Naive thymus-derived CD4-positive, alpha-beta T cell (primary cell): ENCODE measurements at places on chromosomes 1 and 21. TPM values are rescaled to one million over a fixed set of nuclear protein-coding genes. Genes with fewer than 3 reads are reported as not detected.

DNA sequence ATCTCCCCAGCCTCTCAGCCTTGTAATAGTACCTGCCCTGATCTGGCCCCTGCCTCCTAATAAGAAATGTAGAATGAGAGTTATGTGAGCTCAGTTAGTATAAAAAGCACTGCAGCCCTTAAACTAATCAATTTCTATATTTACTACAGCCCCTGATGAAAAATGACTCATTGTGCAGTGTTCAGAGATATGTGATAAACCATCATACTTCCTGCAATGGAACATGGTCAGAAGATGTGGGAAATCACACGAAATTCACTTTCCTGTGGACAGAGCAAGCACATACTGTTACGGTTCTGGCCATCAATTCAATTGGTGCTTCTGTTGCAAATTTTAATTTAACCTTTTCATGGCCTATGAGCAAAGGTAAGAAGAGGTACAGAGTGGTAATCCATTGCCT, 176.8 kb upstream of the PDE4B start:
- no peak for DNase-seq

The LIN28A gene
- not detected in 2 replicates for total RNA-seq

DNA sequence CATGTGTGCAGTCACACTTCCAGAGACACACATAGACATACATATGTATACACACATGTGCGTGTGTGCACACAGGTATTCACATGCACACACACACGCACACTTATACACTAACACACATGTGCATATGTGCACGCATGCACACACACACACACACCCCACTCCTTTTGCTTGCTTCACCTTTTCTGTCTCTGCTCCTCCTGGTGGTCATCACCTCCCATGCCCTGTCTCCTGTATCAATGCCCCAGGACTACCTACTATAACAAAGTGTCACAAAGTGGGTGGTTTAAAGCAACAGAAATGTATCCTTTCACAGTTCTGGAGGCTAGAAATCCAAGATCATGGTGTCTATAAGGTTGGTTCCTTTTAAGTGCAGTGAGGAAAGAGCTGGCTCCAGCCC, 27.4 kb downstream of the ETS2 start:
- DNase-seq = no peak

DNA sequence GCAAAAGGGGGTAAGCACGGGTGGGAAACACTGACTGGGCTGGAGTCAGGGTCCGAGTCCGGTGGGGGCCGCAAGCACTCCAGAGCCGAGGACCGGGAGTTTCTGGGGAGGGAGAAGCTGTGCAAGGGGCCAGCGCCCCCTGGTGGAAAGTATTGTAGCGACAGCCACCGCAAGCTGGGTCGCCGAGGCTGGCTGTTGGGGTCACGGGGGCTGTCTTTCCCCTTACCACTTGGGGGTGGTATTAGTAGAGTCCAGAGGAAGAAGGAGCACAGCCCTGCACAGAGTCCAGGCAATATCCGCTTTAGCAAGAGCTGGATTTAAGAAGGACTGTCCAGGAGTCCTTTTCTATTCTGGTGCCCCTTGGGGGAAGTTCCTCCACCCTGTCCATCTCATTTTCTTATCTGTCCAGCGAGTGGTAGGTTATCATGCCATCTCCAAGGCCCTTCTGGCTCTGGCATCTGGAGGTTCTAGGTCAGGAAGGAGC, 17.9 kb upstream of the ETV3 start:
- DNase-seq = peak; percentile 81

The SZRD1 gene
- 126 TPM for total RNA-seq

DNA sequence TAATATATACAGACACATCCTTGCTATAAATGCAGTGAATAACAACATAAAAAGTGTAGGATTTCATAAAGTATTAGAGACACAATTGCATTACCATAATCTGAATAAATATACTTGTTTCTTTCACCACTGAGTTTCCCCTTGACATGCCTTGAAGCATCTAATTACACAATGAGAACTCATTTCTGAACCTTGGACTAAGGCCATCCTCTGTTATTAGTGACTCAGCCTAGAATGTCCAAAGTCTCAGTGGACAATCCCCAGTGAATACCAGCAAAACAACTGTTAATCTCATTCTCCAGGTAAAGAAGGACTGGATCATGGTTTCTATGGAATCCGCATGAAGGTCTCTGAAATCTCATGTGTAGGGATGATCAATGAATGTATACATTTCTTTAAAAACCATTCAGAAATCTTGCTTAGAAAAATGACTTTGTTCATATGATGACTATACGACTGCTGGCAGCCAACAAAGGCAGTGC, at the start of gene OR2L5:
Gene OR2L5 (plus strand): TSS at position 432 of the 482 bp plus-strand sequence. CDS start 8,288 bp downstream, outside the sequence.
- no peak for DNase-seq

The ATAD3B gene
- 42.5 and 44.3 TPM in 2 replicates for total RNA-seq

DNA sequence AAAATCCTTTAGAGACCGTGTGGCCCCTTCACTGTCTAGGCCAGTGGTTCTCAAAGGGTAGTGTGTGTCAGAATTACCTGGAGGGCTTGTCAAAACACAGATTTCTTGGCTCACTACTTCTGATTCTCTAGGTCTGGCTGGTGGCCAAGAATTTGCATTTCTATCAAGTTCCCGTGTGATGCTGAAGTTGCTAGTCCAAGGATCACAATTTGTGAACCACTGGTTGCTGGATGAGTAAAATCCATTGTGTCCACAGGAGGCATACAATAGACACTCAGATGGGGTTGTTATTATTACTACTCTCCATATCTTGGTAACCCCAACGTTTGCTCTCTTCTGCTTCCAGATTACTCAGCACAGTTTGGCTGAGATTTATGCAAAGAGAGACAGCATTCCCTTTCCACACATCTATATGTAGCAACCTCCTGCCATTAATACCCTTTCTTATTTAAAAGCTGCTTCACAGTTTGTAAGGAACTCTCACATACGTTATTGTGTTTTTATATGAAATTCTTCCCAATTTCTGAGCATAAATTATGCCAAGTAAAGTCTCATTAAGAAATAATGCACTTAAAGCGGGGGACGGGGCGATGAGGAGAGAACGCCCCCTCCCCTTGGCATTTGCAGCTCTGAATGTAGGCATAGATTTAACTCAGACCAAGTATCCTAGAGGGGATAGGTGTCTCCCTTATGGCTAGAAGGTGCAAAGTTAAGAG, 720 bp upstream of the TMCC2 start:
- DNase-seq = no peak

GRCh38 chr21:14617871-14618270, 71.8 kb upstream of the SAMSN1 start:
- DNase-seq = no peak

The PPM1J gene
- not detected for total RNA-seq
